ENCODE measurements at places on chromosomes 11 and 22.

GRCh38 chr11:32092581-32093170 is 1.8 kb downstream of the RCN1 start:
- DNase-seq, result no peak

DNA sequence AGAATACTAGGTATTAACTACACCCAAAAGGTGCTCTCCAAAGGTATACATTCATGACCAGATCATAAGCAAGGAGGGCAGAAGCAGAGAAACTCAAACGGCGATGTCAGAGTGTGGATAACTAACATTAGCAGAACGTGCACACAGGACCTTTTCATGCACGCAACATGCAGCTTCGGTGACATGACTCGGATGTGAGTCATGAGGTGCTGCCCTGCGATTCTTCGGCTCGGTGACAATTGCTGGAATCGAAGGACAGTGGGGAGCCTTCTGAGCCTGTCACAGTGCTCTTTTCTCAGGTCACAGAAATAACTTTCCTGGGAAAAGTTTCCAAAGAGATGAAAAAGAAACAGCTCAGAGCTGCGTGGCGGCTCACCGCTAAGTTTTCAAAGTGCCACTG is 418.5 kb upstream of the SYN3 start:
- DNase-seq, result no peak

- DNase-seq, result peak; percentile 62
These were observed 769.1 kb upstream of the LUZP2 start for GRCh38 chr11:23727794-23728193.

DNA sequence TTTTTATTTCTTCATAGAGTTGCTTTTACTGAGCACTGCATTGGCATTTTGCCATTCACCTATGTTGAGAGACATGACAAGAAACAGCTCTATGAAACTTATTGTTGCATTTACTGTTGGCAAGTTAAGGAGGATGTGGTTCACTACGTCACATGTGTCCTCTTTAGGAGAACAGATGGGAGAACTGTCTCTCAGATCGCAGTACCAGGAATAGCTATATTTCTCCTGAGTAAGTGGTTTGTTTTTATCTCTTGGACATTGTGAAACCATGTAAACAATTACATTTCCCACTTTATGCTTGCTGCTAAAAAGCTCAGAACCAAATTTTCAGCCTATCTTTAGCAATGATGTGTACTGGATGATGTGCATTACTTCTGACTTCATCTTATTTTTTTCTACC is 34.8 kb upstream of the PSMA1 start:
- DNase-seq, result no peak

DNA sequence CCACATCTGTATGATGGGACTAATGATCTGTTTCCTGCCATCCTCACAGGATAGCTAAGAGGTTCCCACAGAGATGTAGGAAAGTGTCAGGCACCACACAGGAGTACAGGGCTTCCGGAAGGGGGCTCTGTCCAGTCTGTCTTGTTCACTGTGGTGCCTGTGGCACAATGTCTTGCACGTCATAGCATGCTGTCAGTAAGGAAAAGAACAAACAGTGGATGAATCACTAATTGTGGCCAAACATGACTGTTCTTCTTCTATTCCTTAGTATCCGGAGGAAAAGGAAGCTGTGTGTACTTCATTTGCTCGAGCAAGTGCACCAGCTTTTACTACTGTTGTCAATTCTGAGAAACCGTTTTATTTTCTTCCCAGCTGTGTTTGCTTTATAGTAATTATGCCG is 73.4 kb upstream of the YWHAH start:
- DNase-seq, result peak; percentile 79

GRCh38 chr11:68935516-68936357 is 32.0 kb downstream of the IGHMBP2 start:
- no peak for DNase-seq

DNA sequence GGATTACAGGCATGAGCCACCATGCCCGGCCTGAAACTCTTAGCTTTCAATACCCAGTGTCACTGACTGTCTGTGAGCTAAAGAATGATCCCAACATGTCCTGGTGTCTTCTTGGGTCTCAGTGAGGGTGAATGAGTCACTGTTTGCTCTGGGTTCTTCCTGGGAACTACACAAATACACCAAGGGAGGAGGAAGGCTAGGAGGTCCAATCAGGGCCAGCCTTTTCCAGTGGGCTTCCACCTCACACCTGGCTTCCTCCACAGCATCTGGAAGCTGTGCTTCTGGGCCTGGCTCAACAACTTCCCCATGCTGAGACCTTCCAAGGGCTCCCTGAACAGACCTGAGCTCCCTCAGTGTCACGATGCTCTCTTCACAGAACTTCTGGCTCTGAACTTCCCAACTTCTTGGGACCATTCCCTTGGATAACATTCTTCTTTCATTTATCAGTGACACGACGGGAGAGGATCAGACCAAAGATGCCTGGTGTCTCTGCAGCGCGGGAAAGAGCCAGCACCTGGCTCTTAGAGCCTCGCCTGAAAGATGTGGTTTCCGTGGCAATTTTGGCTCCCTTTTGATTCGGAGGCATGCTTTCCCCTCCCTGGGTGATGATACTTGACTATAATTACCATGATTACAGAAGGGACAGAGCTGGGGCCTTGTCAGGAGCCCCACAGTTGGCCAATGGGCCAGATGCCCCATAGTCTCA is 22.3 kb upstream of the CHRM4 start:
- no peak for DNase-seq

GRCh38 chr22:18060646-18061620 is 16.9 kb upstream of the PEX26 start:
- DNase-seq, result peak; percentile 36
